DMS79 (cell line): ENCODE measurements at places on chromosomes 2 and 18.
A peak's percentile ranks its signal among the peaks of the same experiment; 100 is the strongest.

DNA sequence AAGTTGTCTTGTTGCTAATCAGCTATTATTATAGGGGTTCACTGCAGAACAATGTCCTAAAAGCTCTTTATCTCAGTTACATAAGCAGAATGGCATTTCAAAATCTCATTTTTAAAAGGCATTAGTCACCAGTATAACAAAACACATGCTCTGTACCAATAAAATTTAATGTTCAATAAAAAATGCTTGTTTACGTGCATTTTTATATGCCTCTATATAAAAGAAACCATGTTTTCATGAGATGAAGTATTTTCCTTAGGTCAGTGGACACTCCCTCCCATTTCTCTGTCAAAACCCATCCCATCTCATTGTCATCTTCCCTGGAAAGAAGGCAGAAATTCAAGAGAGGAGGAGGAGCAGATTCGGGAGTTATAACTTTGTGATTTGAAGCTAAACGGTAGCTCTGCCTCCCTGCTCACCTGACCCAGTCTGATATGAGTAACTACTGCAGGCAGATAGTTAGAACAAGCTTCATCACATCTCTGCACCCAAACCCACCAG, 231.9 kb upstream of the SIX2 start:
- DNase-seq, result no peak

DNA sequence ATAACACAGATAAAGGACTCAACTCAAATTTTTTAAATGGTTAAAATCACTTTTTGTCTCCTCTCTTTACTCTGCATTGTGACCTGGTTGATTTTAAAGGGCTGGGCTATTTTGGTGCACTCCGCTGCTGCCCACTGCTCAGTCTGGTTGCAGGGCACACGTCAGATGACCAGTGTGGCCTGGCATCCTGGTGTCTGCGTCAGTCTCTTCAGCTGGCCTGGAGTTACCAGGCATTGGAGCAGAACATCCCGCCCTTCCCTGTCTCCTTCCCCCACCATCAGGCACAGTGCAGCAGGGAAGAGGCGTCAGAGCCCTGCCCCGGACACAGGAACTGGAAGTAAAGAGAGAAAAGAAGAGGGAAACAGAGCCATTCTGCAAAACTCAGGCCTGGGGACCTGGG, 8.9 kb downstream of the C1QL2 start:
- no peak for DNase-seq

DNA sequence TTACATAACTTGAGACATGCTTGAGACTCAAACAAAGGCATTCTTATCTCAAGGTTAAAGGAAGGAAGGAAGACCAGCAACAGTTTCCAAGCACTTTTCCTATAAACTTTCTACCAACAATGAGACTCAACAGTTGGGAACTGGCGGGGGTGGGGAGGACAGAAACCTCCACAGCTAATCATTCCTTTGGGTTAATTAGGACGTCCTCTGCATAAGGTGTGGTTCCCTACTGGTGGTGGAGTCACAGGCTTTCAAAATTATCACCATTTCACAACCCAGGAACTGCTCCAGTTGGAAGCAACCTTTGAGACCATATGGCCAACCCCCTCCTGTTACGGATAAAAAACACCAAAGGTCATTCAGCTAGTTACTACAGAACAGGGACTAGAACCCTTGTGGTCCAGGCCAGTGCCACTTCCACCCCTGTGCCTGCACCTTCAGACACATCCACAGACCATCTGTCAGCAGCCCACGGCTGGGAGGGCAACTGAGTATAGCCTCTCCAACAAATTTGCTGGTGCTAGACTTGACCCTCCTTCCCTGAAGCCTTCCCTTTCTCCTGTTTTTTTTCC, 30.1 kb upstream of the ATL2 start:
- DNase-seq, result no peak

DNA sequence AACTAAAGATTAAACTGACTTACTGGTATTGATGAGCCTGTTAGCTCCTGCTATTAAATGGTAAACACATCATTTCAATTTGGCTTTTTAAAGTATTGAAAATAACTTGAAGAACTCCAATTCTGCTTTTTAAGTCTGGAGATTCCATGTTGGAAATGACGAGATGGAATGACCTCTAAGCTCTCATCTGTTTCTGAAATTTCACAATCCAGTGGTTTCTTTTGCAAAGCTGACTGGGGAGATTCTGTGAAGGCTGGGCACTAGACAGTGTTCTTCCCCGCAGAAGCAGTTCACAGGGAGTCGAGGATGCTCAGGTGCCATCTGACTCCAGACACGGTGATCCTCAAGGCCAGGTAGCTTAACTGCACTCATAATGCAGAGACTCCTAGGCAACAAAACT, 44.7 kb downstream of the DHRS9 start:
- no peak for DNase-seq

DNA sequence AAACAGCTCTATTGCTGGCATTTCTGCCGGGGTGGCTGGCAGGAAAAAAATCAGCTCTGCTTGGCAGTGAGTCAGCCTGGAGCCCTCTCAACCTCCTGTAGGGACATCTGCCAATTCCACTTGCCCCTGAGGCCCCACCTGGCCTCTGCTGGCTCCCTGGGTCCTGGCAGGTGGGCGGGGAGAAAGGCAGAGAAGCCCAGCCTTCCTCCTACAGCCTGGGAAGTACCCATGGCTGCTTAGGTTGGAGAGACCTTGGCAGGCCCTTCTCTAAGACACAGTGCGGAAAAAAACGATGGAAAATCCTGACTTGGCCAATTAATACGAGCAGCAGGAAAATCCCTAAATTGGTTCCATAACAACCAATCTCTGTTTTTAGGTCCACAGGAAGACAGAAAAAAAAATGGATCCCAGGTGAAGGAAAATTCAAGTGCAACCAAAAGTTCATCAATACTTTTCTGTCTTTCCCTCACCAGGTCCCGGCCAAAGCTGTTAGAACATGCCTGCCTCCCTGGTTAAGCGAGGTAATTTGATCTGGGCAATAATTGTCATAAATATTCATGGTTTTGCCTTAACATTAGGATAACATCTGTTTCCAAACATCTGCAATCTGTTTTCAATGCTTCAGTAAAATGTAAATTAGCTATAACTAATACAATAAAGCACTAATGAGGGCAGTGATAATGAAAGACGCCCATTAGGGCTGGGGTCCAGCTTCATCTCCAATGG, 245.9 kb downstream of the TFCP2L1 start:
- DNase-seq, result peak; percentile 100

GRCh38 chr2:170227507-170227947, 49.6 kb downstream of the MYO3B start:
- DNase-seq, result no peak

DNA sequence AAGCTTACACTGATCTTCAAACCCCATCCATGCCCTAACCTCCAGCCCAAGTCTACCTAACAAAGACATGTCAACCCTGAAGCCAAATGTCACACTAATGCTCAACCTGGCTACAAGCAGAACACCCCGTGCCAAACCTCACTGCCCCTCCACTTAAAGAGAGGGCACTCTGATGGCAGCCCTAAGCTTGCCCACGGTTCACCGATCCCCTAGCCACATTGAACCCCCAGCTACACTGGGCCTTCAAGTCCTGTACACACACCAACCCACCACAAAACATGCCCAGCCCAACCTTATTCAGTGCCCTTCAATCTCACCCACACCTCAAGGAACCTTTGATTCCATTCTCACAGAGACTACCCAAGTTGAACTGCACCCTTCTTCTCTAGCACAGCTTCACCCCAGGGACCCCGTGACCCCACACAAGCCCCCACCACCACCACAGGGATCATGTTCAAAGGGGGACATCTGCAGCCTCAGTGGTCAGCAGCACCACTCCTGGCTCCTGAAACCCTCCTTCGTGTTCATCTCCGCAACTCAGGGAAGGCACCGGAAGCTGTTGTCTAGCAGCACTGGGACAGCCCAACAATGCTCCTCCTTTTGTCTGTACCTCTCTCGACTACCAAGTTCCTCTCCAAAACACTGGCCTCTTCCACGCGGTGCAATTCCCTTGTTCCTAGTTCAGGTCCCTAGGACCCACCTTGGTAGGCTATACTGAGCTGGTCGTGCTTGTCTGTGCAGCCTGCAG, 218.8 kb downstream of the CYP26B1 start:
- no peak for DNase-seq

- DNase-seq, result no peak
These were observed 9.7 kb upstream of the CUL3 start for GRCh38 chr2:224594840-224595239.

DNA sequence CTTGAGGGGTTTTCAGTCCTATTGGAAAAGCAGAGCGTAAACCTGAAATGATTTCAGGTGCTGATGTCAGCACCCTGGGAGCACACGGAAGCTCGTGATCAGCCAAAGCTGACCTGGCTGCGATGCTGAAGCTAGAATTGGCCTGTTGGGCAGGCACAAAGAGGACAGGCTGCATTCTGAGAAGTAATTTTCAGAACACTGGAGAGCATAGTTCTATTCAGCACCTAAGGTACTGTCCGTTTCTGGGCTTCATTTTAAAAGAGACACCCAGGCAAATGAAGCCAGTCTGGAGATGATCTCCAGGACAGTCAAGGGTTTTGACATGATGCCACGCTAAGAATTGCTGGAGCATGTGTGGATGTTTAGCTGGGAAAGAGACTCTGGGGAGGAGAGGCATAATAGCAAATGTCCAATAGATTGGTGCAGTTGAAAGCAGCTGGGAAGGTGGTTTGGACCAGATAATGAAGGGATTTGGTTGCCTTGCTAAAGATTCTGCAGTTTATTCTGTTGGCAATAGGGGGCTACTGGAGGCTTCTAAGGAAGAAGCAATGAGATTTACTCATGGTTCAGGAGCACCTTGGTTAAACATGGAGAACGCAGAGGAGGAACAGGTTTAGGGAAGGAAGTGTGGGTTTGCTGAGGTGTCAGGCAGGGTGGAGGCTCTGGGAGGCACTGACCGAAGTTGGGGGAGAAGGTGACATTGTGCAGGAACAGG, 86.6 kb downstream of the ACOXL start:
- DNase-seq, result no peak

- no peak for DNase-seq
These were observed 66.9 kb downstream of the ATAD2B start for GRCh38 chr2:23859983-23860382.

- no peak for DNase-seq
These were observed 53.9 kb downstream of the TNFRSF11A start for GRCh38 chr18:62379051-62379450.

- DNase-seq, result no peak
These were observed 131.3 kb downstream of the COL6A3 start for GRCh38 chr2:237282568-237283128.

DNA sequence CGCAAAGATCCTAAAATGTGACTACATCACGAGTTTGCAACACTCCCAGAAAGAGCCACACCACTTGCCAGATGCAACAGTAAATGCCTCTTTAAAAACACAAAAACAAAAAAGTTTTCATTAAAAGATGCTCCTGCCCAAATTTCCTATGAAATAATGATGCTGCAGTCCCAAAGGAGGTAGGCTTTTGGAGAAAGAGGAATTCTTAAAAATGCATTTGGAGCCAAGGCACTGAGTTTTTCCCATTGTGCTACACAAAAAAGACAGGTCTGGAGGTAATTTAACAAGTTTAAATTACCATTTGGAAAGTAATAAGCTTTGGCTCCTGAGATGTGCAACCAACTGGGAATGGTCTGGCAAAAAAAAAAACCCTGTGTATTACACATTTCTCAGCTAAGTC, 145.0 kb downstream of the PID1 start:
- DNase-seq, result no peak

DNA sequence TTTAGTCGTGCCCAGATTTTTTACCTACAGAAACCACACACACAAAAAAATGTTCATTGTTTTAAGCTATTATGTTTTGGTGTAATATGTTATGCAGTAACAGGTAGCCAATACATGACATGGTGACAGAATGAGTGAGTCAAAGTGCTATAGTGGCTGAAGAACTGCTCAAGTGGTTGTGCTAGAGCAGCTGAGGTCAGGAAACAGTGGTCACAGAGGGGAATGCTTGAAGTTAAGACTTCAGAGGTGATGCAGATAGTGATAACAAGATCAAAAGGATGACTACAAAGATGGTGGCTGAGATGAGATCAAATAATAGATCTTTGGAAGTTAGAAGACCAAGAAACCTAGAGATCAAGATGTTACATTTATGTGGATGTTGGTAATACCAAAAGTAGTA, 174.3 kb downstream of the KCNE4 start:
- DNase-seq, result no peak
